Dermis blood vessel endothelial cell (primary cell): ENCODE measurements at places on chromosomes 2 and 18.
A peak's percentile ranks its signal among the peaks of the same experiment; 100 is the strongest.

- DNase-seq, result no peak
Observed at GRCh38 chr2:26330604-26331003, 15.3 kb upstream of the SELENOI start.

- no peak for DNase-seq
Observed at GRCh38 chr2:3986063-3986462, 282.7 kb downstream of the DCDC2C start.

DNA sequence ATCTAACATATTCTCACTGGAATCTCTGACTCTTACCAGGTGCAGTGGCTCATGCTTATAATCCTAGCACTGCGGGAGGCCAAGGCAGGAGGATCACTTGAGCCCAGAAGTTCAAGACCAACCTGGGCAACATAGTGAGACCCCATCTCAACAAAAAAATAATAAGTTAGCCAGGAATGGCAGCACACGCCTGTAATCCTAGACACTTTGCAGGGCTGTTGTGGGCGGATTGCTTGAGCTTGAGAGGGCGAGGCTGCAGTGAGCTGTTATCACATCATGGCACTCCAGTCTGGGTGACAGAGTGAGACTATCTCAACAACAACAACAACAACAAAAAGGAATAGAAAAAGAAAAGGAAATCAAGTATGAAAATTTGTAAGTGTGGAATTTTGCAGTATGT is 306.5 kb upstream of the CYP26B1 start:
- no peak for DNase-seq

GRCh38 chr2:55965966-55966365 is 42.4 kb upstream of the EFEMP1 start:
- peak; percentile 92 for DNase-seq

- no peak for DNase-seq
Observed at GRCh38 chr2:226079196-226079595, 679.7 kb downstream of the NYAP2 start.
